ENCODE measurements at places on chromosomes 3 and 15. TPM values are rescaled to one million over a fixed set of nuclear protein-coding genes. Genes with fewer than 3 reads are reported as not detected.

ROBO1 gene
- 37.6 TPM for total RNA-seq

JAGN1 gene
- 61.5 TPM for total RNA-seq

EPHA3 gene
- 9.4 TPM for total RNA-seq

DNAH12 gene
- total RNA-seq = 1.8 TPM

P2RY14 gene
- total RNA-seq = 0.28 TPM

IMPG2 gene
- 0.28 TPM for total RNA-seq

ANO10 gene
- total RNA-seq = 12.4 TPM

UPK1B gene
- total RNA-seq = not detected

ARNT2 gene
- 9.1 TPM for total RNA-seq

CHRNA5 gene
- 1.9 TPM for total RNA-seq

PLCL2 gene
- total RNA-seq = 14.5 TPM

VGLL4 gene
- 203 TPM for total RNA-seq

SERPINI2 gene
- not detected for total RNA-seq

GOLGA6L10 gene
- total RNA-seq = 6.0 TPM

KCNMB3 gene
- total RNA-seq = 4.7 TPM

ALS2CL gene
- total RNA-seq = 8.1 TPM

GOLGA6L4 gene
- 3.6 TPM for total RNA-seq

APBA2 gene
- total RNA-seq = 25.3 TPM

TM4SF18 gene
- total RNA-seq = 4.3 TPM

MKRN3 gene
- not detected for total RNA-seq

CLK3 gene
- 140 TPM for total RNA-seq

CAND2 gene
- total RNA-seq = 8.4 TPM

P4HTM gene
- 56.0 TPM for total RNA-seq

CAPN3 gene
- total RNA-seq = 5.3 TPM

All from prostate gland (tissue), 2 donors.